ENCODE measurements at places on chromosomes 6 and 20.

GRCh38 chr6:81169166-81169565 is 583.3 kb downstream of the TENT5A start:
- DNase-seq: no peak

DNA sequence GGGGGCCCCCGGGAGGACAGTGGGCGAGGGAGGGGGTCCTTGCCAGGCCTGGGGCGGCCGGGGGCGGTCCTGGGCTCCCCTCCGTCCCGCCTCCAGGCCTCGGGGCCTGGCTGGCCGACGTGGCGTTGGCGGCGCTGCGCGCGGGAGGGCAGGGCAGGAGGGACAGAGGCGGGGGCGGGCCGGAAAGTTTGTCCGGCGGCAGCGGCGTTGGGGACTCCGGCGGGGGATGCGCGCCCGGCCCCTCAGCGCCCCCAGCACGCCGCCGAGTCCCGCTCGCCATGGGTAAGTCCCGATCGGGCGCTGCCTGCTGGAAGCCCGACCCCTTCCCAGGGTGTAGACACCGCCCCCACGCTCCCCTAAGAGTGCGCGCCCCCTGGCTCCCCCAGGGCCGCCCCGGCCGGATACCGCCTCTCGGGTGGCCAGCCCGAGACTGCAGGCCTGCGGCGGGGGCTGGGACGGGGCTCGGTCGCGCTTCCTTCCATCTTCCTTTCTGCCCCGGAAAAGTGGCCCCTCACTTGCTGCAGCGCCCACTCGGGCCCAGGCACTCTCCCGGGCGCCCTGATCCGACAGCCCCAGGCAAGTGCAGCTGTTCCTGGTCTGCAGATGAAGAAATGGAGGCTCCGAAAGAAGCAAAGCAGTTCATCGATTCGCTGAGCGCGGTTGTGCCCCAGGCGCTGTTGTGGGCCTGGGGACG is at the start of gene SLC2A10:
SLC2A10 (plus strand) TSS at position 191 of the 694 bp plus-strand sequence; CDS start at position 279, 88 bp downstream.
- no peak for DNase-seq

DNA sequence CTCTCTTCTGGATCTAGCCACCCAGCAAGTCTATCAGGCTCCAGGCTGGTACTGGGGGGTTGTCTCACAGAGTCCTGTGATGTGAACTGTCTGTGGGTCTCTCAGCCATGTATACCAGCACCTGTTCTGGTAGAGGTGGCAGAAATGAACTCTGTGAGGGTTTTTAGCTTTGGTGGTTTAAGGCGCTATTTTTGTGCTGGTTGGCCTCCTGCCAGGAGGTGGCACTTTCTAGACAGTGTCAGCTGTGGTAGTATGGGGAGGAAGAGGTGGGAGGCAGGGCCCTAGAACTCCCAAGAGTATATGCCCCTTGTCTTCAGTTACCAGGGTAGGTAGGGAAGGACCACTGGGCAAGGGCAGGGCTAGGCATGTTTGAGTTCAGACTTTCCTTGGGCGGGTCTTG is 75.8 kb downstream of the SNAP91 start:
- DNase-seq: no peak

DNA sequence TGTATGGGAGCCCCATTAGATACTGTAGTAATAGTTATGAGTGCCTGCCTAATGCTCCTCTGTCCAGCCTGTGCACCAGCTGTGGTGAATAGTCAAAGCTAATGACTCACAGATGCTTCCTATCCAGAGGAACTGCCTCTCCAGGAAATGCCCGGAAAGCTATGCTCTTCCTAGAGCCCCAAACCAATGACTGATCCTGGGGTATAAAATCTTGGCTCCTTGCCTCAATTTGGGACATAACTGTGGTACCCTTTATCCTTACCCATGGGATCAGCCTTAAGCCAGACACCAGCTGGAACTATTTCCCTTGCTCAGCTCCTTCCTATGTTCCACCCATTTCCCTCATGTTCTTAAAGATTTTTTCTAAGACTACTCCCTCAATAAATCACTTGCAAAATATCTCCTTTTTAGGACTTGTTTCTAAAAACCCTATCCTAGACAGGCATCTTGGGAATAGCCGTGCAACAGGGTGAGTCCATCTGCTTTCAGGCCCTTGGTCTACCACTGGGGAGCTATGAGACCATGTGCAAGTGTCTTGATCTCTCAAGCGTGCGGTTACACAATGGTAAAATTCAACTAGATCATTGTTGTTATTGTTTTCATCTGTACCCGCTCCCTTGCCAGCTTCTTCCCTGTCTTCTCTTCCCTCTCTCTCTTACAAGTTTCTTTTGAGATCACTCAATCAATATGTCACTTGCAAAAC is 283.7 kb downstream of the BTBD3 start:
- DNase-seq: no peak

GRCh38 chr6:33453393-33454008 is 875 bp upstream of the ZBTB9 start:
- DNase-seq: no peak

GRCh38 chr20:60851826-60852704 is 400.0 kb upstream of the CDH4 start:
- no peak for DNase-seq

DNA sequence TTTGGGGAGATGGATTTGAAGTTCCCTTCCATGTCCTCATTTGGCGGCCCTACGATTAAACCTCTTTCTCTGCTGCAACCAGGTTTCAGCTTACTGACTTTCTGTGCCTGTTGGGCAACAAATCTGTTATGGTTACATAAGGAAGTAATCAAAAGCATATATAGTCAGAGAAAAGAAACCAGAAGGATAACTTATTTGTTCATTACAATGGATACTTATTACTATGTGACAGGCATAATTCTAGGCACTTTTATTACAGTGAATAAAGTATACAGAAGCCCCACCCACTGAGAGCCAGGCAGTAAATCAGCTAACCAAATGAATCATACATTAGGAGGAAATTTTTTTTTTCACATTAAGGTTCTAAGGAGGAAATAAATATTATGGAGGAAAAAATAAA is 9.6 kb upstream of the TRIM31 start:
- DNase-seq: no peak

DNA sequence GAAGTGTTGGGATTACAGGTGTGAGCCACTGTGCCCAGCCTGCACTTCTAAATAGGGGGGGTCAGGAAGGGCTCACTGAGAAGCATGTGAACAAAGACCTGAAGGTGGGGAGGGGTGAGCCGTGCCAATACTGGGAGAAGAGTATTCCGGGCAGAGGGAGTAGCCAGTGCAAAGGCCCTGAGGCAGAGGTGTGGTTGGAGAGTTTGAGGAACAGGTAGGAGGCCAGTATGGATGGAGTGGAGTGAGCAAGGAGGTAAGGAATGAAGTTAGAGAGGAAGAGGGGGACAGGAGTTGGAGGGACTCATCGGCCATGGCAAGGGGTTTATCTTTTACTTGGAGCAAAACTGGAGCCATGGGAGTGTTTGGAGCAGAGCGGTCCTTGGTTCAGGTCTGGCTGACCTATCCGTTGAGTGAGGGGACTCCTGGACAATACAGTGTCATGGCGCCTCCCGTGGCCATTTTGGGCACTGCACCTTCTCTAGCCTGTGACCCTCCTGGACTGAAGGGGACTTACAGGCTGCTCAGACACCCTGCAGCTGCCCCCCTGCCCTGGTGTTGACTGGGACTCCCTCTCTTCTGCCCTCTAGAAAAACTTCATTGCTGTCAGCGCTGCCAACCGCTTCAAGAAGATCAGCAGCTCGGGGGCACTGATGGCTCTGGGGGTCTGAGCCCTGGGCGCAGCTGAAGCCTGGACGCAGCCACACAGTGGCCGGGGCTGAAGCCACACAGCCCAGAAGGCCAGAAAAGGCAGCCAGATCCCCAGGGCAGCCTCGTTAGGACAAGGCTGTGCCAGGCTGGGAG is 12.1 kb downstream of the FOXS1 start:
- DNase-seq: peak; percentile 53

DNA sequence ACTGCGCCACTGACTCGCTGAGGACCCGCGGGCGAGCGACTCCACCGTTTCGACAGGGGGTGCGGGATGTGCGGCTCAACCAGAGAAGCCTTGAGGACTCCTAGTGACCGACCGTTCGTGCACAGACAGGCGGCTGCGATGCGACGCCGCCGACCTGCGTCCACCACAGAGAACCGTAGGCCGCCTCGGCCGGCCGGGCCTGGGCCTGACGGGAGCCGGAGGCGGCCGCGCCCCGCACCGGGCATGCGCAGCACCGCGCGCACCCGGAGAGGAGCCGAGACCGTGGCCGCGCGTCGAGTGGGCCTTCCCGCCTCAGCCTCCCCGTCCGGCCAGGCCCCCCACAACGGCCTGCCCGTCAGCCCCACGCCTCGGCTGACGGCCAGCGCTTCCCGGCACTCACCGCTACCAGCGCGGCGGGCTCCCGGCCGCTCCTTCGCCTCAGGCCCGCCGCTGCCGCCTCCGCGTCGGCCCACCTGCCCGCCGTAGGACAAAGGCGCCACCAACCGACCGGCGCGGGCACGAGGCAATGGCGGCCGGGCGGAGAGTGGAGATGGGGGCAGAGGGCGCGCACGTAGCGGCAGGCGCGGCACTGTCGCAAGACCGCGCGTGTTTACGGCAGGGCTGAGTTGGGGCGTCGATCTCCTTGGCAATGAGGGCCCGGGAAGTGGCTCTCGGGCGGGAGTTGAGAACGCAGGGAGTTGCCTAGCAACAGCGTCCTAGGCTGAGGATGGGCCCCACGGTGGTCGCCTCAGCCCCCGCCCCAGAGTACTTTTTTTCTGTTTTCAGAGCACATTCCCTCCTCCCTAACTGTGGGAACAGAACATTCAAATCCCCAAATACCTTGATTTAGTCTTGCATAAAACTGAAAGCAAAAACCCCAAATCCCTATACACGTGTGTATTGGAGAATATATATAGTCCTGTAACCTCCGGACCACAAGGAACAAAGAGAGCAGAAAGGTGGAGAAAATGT is at the start of gene NCOA5:
NCOA5 (minus strand) TSS at position 546 of the 972 bp plus-strand sequence. CDS start 10,538 bp downstream, outside the sequence.
- DNase-seq: peak; percentile 94

DNA sequence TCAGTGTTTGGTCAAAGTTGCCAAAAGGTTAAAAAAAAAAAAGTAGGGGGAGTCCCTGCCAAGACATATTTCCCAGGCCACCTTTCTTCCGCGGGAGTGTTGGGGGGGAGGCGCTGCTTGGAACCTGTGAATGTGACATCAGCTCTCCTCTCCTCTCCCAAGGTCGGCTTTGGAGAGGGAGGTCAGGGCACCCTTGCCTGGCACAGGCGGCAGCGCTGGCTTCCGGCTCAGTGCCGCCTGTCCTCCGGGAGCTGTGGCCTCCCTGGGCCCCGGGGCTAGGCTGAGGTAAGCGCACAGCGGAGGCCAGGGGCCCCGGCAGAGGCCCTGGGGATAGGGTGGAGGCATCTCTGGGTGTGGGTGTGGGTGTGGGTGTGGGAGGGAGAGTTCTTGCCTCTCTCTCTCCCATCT is 1.9 kb upstream of the EDN1 start:
- DNase-seq: no peak

DNA sequence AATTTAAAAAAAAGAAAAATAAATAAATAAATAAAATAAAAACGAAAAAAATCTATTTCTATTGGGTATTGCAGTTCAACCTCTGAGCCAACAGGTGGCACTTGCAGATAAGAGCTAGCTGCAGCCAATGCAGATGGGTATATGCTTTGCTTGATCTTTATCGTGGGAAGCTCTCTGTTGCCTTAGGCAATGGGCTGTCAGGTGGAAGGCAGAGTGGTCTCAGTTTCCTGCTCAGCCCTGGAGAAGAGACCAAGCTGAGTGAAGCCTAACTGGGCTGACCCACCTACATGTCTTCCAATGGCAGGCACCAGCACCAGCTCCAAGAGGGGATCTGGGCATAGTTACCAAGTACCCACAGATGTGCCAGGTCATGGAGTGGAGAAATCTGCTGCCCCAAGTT is 95.0 kb downstream of the AK9 start:
- peak; percentile 2 for DNase-seq

- DNase-seq: no peak
Measured at GRCh38 chr6:137820952-137821351, 46.1 kb upstream of the TNFAIP3 start.

DNA sequence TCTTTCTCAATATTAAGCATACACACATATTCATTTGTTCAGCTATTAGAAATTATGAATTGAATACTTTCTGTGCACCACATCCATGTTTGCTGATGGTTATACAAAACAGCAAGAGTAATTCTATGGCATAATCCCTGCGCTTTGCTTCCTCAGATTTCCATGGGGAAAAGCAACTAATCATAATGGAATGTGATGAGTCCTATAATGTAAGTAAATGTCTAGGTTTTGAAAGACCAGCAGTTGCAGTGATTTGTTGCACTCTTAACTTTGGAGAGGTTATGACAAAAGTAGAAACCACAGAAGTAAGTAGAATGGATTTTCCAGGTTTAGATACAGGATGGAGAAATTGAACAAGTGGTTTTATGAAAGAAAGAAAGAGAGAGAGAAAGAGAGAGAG is 652.1 kb downstream of the CBLN4 start:
- DNase-seq: no peak

- no peak for DNase-seq
Measured at GRCh38 chr6:18988636-18989035, 601.5 kb downstream of the RNF144B start.

DNA sequence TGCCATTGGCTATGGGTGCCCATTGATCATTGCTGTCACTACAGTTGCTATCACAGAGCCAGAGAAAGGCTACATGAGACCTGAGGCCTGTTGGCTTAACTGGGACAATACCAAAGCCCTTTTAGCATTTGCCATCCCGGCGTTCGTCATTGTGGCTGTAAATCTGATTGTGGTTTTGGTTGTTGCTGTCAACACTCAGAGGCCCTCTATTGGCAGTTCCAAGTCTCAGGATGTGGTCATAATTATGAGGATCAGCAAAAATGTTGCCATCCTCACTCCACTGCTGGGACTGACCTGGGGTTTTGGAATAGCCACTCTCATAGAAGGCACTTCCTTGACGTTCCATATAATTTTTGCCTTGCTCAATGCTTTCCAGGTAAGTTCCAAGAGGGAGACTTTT is 16.4 kb downstream of the ADGRF4 start:
- no peak for DNase-seq

- no peak for DNase-seq
Measured at GRCh38 chr20:13420625-13421024, 199.6 kb downstream of the ISM1 start.

GRCh38 chr6:43216200-43216599 is 13.1 kb downstream of the DNPH1 start:
- DNase-seq: no peak

- DNase-seq: no peak
Measured at GRCh38 chr20:38523697-38524096, 51.1 kb downstream of the RALGAPB start.

DNA sequence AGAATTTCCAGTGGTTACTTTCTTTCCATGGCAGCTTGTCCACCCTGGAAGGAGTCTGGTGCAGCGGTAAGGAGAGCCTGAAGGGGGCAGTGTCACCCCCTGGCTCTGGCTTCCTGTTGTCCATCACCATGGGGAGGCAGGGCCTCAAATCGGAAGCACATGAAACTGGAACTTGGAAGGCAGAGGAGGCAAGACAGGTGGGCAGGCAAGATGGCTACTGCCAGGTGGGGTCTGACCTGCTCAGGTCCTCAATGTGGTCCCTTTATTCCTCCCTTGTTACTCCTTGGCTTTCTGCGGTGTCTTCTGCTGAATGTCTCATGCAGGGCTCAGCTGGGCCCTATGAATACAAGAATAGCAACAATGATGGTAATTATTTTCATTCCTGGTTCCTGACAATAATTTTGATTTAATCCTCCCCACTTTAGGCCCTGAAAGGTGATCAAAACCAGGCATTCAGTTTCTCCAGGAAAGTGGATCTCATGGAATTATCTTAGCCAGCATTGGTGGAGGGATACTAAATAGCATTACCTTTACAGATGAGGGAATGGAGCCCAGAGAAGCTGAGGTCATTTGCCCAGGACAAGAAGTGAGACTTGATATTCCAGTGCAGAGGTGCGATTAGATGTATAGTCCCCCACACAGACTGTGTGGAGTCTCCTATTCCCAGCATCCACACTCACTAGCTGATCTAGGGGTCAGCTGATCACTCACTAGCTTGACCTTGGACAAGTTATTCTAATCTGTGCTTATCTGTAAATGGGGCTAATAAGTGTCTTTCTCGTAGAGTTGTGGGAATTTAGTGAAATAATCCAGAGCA is 17.6 kb upstream of the SNAI1 start:
- DNase-seq: no peak

All from activated CD4-positive, alpha-beta T cell treated with anti-CD3 and anti-CD28 coated beads for 4 hours (primary cell).